ENCODE measurements at places on chromosomes 2 and 18. TPM values are rescaled to one million over a fixed set of nuclear protein-coding genes. Genes with fewer than 3 reads are reported as not detected.

DNA sequence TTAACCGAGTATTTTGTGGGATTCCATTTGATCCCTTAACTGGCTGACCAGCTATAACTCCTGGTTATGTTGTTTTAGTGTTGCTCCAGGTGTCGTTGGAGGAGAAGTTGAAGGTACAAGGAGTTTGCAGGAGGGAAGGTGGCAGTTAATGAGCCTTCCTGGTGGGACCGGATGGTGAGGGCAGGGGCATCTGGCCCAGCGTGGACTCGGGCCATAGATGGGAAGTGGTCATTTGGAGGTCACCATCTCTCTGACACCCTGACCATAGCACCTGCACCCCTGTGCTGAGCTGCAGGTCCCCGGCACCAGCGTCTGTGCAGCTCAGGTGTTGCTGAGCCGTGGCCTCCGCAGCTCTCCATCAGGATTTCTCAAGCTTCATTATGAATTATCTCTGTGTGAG lies 51.4 kb upstream of the RBM44 start:
- H3K4me3 ChIP-seq, result no peak overlapping the region
- H3K4me1 ChIP-seq, result peaks cover 35% of the 10 kb centered on the region
- H3K36me3 ChIP-seq, result peaks cover 39% of the 10 kb centered on the region
- no peaks in the 10 kb centered on the region for H3K27me3 ChIP-seq
- DNase-seq, result no peak
- no peak overlapping the region for H3K27ac ChIP-seq

DNA sequence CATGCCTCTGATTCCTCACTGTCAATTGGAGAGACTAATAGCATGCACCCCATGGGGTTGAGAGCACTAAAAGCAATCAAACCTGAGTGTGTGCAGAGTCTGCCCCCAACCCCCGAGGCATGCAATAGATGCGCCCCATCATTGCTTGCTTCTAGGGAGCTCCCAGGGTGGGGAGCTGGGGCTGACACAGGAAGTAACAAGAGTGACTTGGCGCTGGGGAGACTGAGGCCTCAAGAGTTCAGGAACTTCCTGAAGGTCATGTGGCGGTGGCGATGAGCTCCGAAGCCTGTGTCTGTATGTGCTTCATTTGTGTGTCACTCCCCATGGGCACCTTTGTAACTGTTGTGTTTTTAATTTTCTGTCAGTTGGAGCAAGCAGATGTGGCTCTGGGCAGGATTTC lies 61.2 kb downstream of the CTIF start:
- no peak overlapping the region for H3K4me3 ChIP-seq
- H3K27ac ChIP-seq, result no peak overlapping the region
- no peak for DNase-seq
- no peaks in the 10 kb centered on the region for H3K27me3 ChIP-seq

DNA sequence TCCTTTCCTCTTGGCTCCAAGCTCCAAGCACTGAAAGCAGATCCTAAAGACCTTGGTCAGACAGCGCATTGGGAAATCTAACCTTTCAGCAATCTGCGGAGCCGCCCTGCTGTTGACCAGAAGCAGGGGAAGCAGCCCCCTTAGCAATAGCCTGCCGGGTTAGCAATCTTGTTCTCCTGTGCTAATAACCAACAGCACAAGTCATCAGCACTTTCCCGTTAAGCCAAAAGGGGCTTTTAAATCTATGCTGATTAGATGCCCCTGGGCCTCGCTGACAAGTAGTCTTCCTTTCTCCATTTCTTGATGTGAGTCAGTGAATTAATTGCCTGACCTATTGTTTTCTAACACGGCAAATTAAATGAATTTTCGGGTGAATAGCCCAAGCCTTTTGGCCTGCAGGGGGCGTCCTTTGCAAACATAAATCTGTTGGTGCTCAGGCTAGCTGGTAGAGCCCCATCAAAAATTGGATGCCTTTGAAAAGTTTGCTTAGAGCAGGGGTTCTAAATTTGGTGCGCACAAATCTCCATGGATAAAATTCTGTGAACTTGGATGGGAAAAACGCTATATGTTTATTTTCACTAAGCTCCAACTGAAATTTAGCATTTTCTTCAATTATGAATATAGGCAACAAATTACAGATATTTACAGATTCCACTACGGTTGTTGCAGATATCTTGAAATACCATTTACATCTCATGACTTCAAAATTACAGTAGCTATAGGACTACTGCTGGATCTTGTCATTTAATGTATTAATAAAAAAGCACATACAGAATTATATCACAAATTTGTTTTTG lies 24.6 kb downstream of the MAIP1 start:
- DNase-seq, result peak; percentile 79
- H3K27ac ChIP-seq, result no peak overlapping the region
- H3K4me3 ChIP-seq, result peak overlapping the region; percentile 19
- H3K36me3 ChIP-seq, result no peaks in the 10 kb centered on the region
- no peaks in the 10 kb centered on the region for H3K27me3 ChIP-seq

DNA sequence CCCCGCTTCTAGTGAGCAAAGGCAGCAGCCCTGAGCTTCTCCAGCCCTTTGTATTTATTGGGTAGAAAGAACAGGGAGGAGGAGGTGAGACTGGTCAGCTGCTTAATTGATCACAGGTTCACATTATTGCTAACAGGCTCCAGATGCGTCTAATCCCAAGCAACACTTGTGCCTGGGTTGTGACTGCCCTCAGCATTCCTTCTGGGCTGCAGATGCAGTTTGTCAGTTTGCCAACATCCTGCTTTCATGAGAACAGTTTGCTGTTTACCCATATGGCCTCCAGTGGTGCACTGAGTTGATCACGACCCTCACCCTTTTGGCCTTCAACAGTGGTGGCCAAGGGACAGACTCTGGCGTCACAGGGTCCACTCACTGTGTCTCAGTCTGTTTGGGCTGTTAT lies 159.5 kb upstream of the ZNF516 start:
- no peaks in the 10 kb centered on the region for H3K4me1 ChIP-seq
- no peak for DNase-seq
- no peak overlapping the region for H3K4me3 ChIP-seq
- no peaks in the 10 kb centered on the region for H3K36me3 ChIP-seq

- peaks cover 3% of the 10 kb centered on the region for H3K36me3 ChIP-seq
- H3K27ac ChIP-seq, result no peak overlapping the region
Measured at GRCh38 chr2:29193111-29193510, 77.9 kb downstream of the CLIP4 start.

DNA sequence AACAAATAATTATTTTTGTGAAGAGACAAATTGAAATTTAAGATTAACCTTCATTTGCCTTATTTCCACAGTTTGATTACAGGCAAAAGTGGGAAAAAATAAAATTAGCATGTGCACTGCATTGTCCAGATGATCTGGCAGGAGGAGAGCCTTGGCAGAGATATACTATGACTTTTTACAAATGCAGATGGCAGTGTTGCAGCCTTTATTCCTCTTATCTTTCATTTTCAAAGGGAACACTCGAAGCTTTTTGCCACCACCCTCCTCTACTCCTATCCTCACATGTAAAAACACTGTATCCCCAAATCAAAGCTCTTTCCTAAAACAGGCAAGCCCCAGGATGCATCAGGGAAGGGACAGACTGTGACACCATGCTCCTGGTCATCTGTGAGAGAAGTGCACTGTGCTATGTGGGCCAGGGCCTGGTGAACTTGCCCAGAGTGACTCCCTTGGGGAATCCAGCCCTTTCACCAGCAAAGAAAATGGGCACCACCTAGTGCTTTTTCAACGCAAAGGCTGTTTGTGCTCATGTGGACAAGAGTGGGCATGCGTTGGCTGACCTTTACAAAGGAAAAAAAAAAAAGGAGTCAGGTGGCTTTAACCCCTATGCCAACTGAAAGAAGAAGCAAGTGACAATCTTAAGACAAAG lies 74.7 kb upstream of the ETAA1 start:
- DNase-seq, result peak; percentile 57
- H3K4me3 ChIP-seq, result no peak overlapping the region
- no peaks in the 10 kb centered on the region for H3K36me3 ChIP-seq
- no peaks in the 10 kb centered on the region for H3K4me1 ChIP-seq

DNA sequence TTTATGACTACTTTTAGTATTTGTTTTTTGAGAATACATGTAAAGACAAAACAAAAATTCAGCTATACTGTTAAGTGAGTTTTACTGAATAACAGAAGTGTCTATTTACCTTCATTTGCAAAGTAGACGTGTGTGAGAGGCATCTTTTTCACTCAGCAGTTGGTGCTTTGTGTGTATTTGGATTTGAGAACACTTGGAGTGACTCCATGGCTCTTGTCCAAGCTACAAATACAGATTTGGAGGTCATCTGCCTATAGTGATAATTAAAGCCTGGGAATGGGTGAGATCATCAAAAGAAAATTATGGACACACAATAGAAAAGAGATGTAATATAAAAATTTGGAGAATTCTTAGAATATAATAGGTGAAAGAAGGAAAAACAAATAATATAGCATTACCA lies 6.2 kb downstream of the NAB1 start:
- H3K4me1 ChIP-seq, result peaks cover 87% of the 10 kb centered on the region
- no peaks in the 10 kb centered on the region for H3K36me3 ChIP-seq
- H3K27me3 ChIP-seq, result no peaks in the 10 kb centered on the region
- peak overlapping the region; percentile 65 for H3K27ac ChIP-seq

- no peaks in the 10 kb centered on the region for H3K36me3 ChIP-seq
- no peaks in the 10 kb centered on the region for H3K4me1 ChIP-seq
- DNase-seq, result no peak
- no peak overlapping the region for H3K27ac ChIP-seq
- H3K27me3 ChIP-seq, result no peaks in the 10 kb centered on the region
Measured at GRCh38 chr2:141555876-141556470, 574.8 kb downstream of the LRP1B start.

DNA sequence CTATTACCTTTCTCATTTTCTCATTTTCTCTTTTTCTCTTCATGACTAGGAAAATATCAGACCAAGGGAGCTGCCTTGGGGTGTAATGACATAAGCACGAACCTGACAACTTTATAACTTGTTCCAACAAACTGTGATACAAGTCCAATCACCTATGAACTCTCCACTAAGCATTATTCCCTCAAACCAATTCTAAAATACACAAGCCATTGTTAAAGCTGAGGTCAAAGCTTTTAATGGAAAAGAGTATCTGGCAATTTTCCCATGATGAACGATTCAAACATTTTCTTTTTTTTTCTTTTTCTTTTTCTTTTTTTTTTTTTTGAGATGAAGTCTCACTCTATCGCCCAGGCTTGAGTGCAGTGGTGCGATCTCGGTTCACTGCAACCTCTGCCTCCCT lies 48.4 kb upstream of the NARS1 start:
- H3K27ac ChIP-seq, result no peak overlapping the region
- no peaks in the 10 kb centered on the region for H3K27me3 ChIP-seq
- no peak overlapping the region for H3K4me3 ChIP-seq
- peaks cover 7% of the 10 kb centered on the region for H3K4me1 ChIP-seq
- no peak for DNase-seq

DNA sequence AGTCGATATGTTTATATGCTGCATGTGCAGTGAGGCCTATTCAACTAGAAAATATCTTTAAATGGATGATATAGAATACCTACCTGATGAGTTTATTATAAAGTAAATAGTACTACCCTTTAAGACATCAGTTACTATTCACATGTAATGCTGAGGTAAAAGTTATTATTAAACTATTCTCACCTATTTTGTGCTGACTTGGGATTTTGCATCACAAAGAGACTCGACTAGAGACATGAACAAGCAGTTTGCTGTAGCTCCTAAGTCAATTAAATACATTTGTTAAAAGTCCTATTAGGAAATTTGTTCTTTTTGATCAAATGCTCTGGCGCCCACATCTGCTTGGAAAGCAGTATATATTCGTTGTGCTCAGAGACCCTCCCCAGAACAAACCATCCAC lies 164.1 kb downstream of the CCDC85A start:
- H3K36me3 ChIP-seq, result no peaks in the 10 kb centered on the region
- H3K4me1 ChIP-seq, result peaks cover 8% of the 10 kb centered on the region
- no peak overlapping the region for H3K27ac ChIP-seq
- H3K4me3 ChIP-seq, result no peak overlapping the region
- no peaks in the 10 kb centered on the region for H3K27me3 ChIP-seq
- DNase-seq, result no peak

DNA sequence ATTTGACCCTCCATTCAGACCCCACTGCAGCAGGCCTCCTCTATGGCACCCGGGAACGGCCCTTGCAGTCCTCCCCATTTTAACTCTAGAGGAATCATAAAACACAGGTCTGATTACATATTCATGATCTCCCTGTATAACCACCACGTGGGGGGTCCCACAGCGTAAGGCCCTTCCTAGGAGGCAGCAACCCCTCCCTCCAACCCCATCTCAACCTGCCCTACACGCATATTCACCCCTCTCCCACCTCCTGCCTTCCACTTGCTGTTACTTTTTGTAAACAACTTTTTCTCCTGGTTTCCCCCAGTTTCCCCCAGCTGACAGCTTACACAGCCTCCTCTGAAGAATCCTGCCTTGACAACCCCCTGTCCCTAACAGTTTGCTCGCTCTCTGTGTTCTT lies 85.1 kb upstream of the FOXI3 start:
- H3K27ac ChIP-seq, result no peak overlapping the region
- no peaks in the 10 kb centered on the region for H3K4me1 ChIP-seq
- DNase-seq, result no peak
- H3K4me3 ChIP-seq, result no peak overlapping the region
- no peaks in the 10 kb centered on the region for H3K36me3 ChIP-seq
- no peaks in the 10 kb centered on the region for H3K27me3 ChIP-seq

GRCh38 chr2:196288006-196288538 lies 116.7 kb upstream of the STK17B start:
- no peak for DNase-seq
- peaks cover 38% of the 10 kb centered on the region for H3K4me1 ChIP-seq
- no peaks in the 10 kb centered on the region for H3K27me3 ChIP-seq
- H3K27ac ChIP-seq, result no peak overlapping the region
- no peaks in the 10 kb centered on the region for H3K36me3 ChIP-seq

DNA sequence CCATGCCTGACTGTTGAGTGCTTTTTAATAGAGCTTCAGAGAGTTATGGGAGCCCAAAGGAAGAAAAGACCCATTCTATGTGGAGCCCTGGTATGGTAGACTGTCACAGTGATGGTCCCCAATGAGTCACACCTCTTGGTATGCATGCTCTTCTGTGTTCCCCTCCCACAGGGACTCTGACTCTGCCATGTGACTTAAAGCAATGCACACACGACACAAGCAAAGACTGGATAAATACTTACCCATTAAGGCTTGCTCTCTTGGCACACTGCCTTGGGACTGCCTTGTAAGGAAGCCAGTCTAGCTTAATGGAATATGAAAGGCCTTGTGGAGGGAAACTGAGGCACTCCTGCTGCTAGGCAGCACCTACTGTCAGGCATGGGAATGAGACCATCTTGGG lies 16.7 kb upstream of the DTNB start:
- no peaks in the 10 kb centered on the region for H3K27me3 ChIP-seq
- H3K4me3 ChIP-seq, result no peak overlapping the region
- H3K36me3 ChIP-seq, result no peaks in the 10 kb centered on the region
- no peaks in the 10 kb centered on the region for H3K4me1 ChIP-seq
- no peak for DNase-seq

MYCN gene
- total RNA-seq, result 0.62 TPM

SNED1 gene
- total RNA-seq, result 7.3 TPM

SLC4A5 gene
- total RNA-seq, result 3.0 TPM

GAL3ST2 gene
- total RNA-seq, result not detected

FEV gene
- not detected for total RNA-seq

ADGRF3 gene
- total RNA-seq, result not detected
